ENCODE measurements at places on chromosomes 2 and 18.

- no peak for DNase-seq
These were observed 282.2 kb downstream of the CDH2 start for GRCh38 chr18:27894746-27895145.

DNA sequence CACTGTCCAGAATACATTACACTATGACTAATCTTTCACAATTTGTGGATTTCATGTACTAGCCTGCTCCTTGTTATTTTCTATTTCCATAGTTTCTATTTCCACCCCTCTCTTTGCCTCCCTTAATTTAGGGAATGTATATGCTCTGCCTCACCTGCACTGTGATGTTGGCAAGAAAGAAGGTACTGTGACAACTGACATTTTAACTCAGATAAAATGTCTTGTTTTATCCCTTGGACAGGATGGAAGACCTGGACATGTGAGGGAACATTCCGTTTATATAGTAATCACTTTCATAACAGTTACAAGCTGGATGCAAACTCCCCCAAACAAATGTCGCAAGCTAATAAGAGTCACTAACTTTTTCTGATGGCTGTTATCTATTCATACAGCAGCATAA lies 21.5 kb upstream of the DSG3 start:
- no peak for DNase-seq

- DNase-seq: peak; percentile 42
These were observed 19.5 kb downstream of the SLC25A52 start for GRCh38 chr18:31741097-31741735.

GRCh38 chr2:119283873-119284331 lies 60.3 kb downstream of the STEAP3 start:
- no peak for DNase-seq
